ENCODE measurements at places on chromosomes 4 and X.

GRCh38 chrX:13120017-13120416 lies 75.6 kb upstream of the FAM9C start:
- no peak for DNase-seq

DNA sequence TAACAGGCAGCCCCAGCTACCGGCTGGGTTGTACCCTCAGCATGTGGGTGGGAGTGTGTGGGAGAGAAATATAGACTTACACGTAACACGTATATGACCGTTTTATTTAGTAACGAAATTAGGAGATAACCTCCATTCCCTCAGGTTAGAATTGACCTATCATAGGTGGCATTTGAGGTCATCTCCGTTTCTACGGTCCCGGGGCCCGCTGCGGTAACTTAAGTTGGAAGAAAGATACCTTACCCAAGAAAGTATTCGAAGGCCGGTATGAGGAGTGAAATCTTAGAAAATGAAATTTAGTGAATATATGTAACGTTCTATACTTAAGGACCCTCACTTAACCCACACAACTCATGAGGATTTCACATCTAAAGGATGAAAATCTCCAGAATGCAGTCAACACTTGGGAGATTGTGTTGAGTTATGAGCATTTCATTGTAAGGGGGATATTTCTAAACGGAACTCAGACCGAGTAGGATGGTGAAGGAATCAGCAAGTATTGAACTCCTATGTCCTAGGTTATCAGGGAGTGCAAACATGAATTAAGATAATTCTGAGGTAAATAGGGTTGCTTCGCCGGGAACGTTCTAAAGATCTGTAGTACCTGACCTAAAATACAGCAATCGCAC lies 891 bp downstream of the CISD2 start:
- no peak for DNase-seq

- DNase-seq, result no peak
Measured at GRCh38 chrX:2406891-2407518, 93.8 kb downstream of the DHRSX start.

GRCh38 chrX:124488412-124489161 lies 142.2 kb downstream of the SH2D1A start:
- DNase-seq, result no peak

GRCh38 chr4:122691988-122692387 lies 40.5 kb upstream of the BBS12 start:
- no peak for DNase-seq

GRCh38 chr4:128225148-128225547 lies 62.5 kb downstream of the PGRMC2 start:
- DNase-seq, result peak; percentile 17

DNA sequence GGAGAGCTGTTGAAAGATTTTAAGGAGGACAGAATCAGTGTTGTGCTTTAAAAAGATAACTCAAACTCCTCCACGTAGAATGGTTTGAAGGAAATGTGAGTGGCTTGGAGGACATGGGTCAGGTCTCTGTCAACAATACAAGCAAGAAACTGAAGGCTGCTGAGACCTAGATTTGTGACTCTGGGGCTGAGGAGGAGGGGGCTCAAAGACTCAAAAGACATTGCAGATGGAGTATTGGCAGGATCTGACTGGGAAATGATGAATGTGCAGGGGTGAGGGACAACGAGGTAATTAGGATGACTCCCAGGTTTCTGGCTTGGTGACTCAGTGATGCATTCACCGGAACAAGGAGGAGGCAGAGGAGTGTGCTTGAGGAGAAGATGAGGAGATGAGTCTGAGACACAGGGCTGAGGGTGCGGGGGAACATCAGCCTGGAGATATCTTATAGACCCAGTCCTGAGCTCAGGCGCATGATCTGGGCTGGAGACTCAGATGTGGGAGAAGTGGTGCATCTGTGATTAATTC lies 3.3 kb upstream of the RPS4X start:
- no peak for DNase-seq
